Vagina (tissue), 2 donors: ENCODE measurements at places on chromosomes 1 and 21. TPM values are rescaled to one million over a fixed set of nuclear protein-coding genes. Genes with fewer than 3 reads are reported as not detected.

DNA sequence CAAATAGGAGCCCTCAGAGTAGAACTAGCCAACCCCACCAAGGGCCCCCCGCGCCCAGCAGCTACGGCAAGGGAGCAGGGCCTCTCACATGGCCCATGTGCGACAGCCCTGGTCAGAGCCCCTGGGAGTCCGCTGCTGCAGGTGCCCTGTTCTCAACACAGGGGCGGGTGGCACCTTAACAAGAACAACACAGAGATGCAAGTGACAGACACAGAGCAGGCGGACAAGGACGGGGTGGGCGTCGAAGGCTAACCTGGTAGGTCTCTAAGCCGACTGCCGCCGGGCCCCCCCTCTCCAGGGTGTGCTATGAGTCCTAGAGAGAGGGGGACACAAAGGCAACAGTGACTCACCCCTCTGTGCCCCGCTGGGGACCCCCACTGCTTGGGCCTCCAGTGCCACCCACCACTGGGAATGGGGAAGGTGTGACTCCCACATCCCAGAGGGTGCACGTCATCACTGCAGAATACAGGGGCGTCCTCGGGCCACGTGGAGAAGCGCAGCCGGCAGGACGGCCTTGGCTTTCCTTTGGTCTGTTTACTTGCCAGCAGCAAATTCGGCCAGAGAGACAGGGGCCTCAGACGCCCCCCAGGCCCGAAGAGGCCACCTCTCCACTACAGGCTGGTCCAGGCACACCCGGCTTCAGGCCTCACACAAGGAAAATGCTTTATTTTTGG lies 44.8 kb downstream of the PRDM15 start:
- no peak for DNase-seq

DNA sequence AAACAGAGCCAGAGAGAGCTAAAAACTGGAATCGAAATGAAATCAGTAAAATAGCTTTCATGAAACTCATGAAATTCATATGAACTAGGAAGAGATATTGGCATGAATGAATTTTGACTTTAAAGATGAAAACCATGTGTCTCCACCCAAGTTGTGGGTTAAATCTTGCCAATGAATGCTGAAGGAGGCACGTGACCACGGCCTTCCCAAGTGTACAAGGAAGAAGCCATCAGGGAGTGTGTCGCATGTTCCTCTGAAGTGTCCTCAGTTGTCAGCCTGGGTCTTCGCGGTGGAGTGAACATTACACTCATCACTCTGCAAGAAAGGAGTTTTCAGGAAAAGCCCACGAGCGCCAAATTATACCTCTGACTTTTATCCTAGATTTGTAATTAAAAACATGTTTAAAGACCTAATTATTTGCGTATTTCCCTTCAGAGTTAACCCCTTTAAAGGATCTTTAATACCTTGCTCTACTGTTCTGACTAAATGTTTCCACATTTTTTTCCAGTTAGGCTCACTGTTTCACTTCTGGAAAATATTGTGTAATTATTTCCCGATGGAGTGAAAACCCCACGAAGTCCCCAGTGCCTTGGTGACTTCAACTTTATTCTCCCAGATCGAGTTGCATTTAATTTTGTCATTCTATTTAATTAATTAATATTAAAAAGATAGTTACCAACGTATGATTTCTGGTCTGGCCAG lies 118.3 kb downstream of the DHRS3 start:
- no peak for DNase-seq

DNA sequence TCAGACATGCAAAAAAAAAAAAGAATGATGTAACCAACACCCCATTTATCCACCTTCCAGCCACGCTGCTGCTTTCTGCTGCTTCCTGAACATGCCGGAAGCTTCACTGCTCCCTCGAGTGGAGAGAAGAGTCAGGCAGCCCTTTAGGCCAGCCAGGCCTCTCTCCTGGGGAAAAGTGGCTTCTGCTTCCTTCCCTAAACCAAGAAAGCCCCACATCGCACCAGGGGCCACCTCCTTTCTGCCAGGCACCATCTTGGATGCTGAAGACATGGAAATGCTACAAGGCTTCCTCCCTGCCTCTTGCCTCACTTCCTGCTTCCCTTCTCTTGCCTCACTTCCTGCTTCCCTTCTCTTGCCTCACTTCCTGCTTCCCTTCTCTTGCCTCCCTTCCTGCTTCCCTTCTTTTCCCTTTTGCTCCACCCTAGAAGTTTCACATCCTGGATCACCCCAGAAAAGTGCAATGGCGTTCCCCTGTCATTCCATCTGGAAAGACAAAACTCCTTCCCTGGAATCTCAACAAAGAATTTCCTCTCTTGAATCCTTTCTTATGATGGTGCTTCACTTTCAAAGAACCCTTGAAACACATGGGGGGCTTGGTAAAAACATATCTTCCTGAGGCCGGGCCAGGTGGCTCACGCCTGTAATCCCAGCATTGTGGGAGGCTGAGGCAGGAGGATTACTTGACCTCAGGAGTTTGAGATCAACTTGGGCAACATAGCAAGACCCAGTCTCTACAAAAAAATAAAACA lies 18.7 kb downstream of the TNFRSF8 start:
- no peak for DNase-seq

DNA sequence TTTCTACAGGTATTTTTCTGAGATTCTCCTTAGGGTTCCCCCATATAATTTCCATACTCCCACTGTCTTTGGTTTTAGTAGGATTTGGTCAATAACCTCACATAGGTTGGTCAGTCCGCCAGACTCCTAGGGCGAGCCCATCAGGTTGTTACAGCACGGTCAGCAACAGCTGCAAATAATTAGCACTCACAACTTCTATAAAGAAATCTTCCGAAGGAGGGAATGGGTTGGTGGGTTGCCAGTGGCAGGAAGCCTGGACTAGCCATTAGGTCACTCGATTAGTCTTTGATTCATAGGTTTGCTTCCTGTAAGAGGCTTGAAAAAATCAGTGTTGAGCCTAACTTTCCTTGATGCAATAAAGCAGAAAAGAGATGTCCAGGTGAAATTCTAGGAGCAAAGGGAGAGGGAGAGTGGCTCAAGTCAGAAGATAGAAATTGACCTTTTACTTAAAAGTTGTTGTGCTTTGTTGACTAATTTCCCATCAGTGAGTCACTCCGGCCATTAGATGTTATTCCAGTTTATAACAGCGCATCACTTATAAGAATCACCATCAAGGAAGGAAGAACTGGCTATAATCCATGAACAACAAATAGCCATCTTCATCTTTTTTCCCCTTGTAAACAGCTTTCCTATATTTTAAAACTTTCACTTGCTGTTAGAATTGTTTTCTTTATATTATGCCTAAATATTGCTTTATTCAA lies 88.3 kb downstream of the TPR start:
- DNase-seq: no peak

GRCh38 chr1:95033843-95034242 lies 38.9 kb downstream of the ALG14 start:
- DNase-seq: no peak

DNA sequence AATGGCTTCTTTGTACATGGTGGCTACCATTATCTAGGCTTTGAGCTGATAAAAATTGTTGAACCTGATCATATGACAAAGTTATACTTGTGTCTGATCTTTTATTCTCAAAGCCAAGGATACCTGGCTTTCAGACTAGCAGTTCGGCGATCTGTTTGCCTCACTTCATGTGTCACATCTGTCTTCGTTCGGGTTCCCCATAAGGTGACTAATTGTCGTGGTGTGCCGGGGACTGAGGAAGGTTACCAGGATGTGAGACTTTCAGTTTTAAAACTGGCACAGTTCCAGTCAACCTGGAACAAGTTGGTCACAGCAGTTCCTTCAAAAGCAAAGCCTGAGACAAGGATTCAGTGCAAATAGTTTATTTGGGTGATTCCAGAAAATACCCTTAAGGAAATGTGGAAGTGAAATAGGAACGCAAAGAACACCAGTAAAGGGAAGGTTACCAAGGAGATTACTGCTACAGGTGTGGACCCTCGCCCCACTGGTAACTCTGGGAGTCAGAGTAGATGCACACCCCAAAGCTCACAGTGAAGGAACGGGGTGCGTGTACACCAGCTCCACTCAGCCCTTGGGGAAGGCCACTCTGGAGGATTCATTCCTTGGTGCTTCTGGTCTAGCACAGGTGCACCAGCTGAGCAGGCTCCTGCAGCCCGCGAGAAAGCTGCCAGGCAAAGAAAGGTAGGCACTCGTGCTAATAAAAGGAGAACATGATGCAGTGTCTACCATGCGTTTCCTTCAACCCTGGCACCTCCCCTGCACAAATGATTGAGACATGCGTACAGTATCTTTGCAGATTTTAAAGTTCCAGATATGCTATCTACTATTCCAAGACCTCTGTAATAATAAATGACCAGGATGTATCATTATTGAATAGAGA lies 69.0 kb downstream of the VWA5B1 start:
- no peak for DNase-seq

DNA sequence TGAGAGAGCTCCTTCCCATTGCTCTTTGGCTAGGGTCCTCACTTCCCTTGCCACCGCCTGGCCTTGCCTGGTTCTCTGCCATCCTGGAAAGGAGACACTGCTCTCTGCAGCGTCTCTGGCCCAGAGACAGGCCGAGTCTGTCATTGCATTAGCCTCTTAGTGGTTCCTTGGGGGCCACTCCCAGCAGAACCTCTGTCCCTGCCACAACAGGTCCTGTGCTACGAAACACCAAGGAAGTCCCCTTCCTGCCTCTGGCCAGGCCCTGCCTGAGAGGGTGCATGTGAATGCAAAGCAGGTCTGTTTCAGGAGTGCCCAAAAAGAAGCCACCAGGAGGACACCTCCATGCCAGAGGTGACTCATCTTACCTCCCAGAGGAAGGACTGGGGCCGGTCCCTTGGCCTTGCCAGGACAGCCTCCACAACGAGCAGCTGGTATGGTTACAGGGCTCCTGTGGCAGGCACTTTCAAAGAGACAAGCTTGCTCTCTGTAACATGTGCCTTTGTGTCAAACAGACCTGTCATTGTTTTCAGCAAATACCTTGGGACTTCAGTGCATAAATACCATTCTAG lies 59.6 kb downstream of the VPS26C start:
- DNase-seq: peak; percentile 85

- DNase-seq: peak; percentile 60
These were observed 29.0 kb downstream of the HIVEP3 start for GRCh38 chr1:41889506-41890414.

ADGRL2 gene
- total RNA-seq: 68.0 TPM

GJA4 gene
- total RNA-seq: 28.5 TPM

DNA sequence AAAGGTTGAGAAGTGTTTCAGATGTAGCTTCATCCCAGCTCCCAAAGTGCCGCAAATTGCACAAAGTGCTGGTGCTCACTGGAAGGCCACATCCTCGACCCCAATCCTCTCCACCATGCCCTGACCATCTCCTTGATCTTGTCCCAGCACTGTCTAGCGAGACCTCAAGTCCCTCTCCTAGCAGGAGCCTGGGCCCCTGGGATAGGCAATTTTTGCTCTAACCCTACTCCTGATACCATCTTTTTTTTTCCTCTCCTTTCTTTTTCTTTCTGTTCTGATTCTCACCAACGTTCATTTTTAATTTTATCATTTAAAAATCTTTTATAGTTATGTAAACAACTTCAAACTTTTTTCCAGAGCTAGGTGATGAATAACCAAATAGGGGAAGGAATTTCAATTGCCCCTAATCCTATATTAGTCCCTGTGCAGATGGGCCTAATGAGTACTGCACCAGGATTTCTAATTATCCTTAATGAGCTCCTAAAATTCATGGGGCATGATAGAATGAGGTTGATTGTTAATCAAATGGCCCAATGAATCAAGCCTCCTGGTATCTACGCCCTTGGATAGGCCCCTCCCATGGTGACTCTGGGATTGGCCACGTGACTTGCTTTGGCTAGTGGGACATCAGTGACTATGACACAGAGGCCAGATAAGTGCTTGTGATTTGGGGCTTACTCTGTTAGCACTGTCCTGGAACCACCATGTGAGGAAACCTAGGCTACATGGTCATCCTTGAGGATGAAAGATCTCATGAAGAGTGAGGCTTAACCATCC lies 41.5 kb upstream of the TENT5B start:
- no peak for DNase-seq

DNA sequence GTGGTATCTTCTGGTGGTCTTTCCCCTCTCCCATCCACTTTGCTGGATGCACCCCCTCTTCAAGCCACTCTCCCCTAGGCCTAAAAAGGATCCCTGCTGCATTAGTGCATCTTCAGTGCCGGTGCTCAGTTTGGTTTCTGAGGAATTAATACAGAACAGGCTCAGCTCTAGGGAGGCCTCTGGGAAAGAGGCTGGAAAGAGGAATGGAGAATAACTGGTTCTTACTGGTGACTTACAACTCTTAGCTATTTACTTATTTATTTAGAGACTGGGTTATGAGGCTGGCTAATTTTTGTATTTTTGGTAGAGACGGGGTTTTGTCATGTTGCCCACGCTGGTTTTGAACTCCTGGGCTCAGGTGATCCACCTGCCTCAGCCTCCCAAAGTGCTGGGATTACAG lies 19.0 kb downstream of the MFN2 start:
- DNase-seq: no peak

DNA sequence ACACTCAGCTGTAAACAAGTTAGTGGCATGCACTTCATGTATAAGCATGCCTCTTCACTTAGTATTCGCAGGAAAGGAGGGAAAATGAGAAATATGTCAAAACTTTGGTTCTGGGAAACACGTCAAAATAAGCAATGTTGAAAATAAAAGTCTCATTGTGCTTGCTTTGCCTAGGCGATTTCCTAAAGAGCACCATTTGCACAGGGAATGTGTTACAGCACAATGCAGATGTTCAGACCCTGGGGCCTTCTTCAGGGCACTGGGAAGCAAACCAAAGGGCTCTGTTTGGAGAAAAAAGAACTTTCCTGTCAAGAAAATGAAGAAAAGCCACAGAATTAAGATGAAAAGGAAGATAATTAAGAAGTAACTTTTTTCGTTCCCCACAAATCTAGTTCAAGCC lies 98.6 kb upstream of the PLD5 start:
- DNase-seq: no peak

DNA sequence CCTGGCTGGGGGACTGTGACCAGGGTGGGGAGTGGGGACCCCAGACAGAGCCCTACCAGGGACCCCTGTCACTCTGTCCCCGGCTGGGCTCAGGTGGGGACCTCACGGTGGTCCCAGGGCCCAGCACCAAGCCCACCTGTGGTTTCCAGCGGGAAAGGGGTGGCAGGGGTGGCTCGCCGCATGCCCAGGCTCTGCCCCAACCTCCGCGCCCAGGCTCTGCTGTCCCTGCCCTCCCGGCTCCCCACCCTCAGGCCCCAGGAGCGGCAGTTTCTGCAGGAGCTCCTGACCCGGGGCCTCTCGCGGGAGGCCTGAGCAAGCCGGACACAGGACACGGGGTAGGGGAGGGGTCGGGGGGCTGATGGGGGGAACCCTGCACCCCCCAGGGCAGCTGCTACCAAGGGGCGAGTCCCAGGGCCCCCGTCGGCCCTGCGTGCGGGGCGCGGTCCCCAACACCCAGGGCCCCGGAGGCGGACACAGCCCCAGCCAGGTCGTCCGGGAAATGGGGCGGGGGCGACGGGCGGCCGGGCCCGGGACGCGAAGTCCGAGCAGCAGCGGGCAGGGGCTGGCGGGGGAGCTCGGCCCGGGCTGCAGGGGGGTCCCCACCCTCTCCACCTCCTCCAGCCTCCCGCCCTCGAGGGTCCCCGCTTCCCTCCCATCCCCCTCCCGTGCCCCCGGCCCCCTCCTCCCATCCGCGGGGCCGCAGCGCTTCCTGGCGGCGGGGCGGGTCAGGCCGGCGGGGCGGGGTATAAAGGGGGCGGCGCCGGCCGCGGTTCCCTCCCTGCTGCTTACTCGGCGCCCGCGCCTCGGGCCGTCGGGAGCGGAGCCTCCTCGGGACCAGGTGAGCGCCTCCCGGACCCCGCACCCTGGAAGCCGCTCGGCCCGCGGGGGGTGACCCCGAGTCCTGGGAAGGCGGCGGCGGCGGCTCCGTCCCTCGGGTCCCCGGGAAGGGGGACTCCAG lies at the start of gene COL6A2:
TSS of gene COL6A2 (plus strand) at position 777 of the 958 bp plus-strand sequence.
- peak; percentile 86 for DNase-seq

- no peak for DNase-seq
These were observed 4.7 kb upstream of the PTPRF start for GRCh38 chr1:43526002-43526401.
